ENCODE measurements at places on chromosomes 1 and 21.

DNA sequence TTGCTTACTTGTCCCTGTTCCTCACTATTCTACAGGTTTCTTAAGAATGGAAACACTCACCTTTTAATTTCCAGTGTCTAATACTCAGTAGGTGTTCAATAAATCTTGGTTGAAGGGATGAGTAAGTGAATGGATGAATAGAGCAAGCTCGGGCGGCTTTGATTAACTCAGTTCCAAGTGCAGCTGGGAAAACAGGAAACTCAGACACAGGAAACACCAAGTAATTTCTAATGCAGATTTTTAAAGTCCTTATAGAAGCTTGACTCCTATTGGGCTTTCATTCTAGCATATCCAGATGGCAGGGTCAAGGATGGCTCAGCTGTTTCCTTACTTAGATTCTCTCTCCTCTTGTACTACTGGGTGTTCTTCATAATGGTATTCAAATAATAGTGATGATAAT lies 14.0 kb downstream of the CAMK1G start:
- DNase-seq, result no peak

GRCh38 chr1:241800640-241801039 lies 47.4 kb upstream of the EXO1 start:
- DNase-seq, result no peak

DNA sequence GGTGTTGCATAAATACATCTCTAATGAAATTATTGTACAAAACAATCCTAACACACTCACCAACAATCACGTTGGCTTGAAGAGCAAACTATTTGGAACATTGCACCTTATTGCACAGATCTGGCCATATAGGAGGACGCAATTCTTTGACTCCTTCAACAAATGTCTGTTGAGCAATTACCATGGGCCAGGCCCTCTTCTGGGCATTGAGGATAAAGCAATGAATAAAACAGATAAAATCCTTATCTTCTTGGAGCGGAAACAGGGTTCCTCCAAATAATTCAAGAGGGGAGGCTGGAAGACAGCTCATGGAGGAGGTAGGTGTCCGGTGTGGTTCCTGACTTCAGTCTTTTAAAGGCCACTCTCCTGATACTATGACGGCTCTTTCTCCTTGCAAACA lies 43.3 kb downstream of the PAX7 start:
- DNase-seq, result no peak

- DNase-seq, result no peak
Observed at GRCh38 chr1:109438798-109439297, 12.6 kb upstream of the PSMA5 start.

DNA sequence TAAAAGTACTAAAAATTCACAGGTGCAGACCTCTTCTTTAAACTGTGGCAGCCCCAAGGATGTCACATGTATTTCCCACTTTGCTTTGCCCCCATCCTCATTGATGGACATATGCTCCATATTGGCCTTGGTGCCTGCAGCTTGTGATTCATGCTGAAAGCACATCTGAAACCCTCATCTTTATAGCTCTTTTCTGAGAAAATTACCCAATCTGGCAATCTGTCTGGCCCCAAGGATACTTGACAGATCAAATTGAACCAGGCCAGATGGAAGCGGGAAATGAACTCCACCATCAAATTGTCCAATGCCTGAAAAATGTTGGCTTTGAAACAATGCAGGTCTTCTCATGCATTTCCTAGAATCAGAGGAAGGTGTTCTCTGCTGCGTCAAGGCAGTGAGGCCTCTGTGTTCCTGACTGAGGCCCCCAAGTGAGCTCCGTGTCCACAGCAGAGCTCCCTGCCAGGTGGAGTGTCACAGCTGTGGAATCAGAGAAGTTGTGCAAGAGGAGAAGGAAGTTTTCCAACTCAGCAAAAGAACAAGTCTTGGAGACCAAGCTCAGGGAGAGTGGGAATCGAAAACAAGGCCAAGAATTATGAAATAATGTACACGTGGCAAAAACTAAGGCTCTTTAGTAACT lies 323.7 kb downstream of the PLPP3 start:
- no peak for DNase-seq

All from activated CD8-positive, alpha-beta memory T cell treated with anti-CD3 and anti-CD28 coated beads for 4 hours (primary cell).